ENCODE measurements at places on chromosomes 5 and 9.

DNA sequence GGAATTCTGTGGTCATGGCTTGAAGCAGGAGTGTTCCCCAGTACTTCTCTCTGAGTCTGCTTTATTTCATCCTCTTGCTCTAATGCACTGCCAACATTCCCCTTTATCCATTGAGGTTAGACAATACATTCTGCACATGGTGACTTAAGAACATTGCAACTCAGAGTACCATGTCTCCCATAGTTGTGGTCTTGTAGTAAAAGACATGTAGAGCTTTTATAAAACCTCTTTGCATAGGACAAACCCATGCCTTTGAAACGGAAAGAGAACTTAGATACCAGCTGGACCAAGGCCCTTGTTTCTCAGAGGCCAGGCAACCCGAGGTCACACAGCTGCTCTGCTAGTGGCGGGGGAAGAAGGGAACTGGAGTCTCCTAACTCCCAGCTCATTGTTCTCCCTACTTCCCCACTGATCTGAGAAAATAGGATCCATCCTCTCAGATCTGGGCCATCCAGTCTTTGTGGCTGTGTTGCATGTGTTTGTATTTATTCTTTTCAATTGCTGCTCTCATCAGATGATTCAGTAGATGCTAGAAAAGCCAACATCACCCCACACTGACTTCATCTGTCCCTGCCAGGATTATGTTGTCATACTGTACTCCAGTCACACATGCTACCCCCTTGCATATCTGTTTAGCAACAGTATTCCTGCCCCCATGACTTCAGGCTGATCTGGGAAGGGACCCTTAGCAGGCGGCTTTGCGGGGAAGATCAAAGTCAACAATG is 236.9 kb downstream of the SAXO1 start:
- no peak for DNase-seq

- peak; percentile 76 for DNase-seq
Observed at GRCh38 chr5:151255621-151256286, 2.8 kb downstream of the GM2A start.

DNA sequence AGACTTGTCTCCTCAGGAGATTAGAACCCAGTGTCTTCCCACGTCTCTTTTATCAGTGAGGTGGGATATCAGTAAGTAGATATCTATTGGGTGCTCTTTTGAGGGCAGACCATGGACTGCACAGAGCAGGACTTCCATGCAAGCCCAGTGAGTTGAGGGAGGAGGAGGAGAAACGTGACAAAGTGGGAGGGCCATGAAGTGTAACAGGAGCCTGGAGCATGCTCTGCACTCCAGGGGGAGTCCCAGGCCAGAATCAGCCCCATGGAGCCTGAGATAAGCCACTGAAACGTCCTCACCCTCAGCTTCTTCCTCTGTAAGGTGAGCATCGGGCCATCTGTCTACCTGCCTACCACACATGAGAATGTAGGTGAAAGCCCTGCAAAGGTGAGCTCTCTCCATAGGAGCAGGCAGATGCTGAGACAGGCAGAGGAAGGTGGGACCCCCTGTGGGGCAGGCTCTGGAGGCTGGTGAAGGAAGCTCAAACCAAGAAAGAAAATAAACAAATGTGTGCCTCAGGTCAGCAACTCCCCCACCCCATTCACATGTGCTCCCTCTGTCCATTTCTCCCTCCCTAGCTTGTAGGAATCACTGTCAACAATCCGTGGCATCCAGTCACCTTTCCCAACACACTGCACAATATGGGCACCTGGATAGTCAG is 87.4 kb downstream of the NRG2 start:
- no peak for DNase-seq

DNA sequence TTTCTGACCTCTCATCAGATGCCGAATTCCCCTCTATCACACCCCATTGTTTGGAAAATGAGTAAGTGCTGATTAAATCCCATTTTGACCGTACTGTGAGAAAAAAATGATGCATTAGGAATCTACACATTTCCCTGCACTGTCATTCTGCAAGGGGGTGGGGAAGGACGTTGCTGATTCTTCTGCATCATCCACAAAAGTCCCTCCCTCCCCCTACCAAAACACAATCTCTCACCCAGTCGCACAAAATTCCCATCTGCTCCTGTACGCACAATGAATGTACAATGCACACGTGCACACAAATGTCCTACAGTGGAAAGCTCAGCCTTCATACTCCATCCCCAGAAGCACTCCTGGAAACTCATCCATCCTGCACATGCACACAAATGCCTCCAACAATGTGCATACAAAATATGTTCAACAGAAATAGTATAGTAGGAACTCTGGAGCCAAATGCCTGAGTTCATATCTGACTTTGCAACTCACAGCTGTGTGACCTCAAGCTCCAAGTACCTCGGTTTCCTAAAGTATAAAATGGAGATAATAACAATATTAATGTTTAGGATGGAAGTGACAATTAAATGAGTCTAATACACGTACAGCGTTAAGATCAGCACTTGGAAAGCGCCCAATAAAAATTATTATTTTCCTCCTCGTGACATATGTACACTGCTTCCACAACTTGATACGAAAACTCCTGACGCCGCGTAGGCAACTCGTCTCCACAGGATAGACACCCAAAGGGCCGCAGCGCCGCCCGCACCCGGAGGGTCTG is 809 bp downstream of the TNIP1 start:
- DNase-seq: peak; percentile 79

GRCh38 chr5:61631438-61631941 is 299.4 kb downstream of the ZSWIM6 start:
- no peak for DNase-seq

- DNase-seq: no peak
Observed at GRCh38 chr5:121968910-121969607, 7.3 kb downstream of the SRFBP1 start.

DNA sequence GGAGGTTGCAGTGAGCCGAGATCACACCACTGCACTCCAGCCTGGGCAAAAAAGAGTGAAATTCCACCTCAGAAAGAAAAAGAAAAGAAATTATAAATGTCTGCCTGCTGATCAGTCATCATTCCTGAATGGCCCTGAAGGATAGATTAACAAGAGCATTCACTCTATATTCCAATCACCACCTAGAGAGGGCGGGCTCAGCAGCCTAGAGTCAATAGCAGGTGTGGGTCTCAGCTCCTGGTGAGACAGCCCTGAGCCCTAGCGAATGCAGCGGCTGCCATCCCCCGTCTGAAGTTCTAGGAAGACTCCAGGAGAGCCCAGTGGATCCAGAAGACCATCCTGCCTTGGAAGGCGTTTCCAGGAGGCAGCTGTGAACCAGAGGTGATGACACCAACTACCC is 12.0 kb downstream of the FBP1 start:
- no peak for DNase-seq

GRCh38 chr9:15243081-15243480 is 63.9 kb downstream of the TTC39B start:
- no peak for DNase-seq

DNA sequence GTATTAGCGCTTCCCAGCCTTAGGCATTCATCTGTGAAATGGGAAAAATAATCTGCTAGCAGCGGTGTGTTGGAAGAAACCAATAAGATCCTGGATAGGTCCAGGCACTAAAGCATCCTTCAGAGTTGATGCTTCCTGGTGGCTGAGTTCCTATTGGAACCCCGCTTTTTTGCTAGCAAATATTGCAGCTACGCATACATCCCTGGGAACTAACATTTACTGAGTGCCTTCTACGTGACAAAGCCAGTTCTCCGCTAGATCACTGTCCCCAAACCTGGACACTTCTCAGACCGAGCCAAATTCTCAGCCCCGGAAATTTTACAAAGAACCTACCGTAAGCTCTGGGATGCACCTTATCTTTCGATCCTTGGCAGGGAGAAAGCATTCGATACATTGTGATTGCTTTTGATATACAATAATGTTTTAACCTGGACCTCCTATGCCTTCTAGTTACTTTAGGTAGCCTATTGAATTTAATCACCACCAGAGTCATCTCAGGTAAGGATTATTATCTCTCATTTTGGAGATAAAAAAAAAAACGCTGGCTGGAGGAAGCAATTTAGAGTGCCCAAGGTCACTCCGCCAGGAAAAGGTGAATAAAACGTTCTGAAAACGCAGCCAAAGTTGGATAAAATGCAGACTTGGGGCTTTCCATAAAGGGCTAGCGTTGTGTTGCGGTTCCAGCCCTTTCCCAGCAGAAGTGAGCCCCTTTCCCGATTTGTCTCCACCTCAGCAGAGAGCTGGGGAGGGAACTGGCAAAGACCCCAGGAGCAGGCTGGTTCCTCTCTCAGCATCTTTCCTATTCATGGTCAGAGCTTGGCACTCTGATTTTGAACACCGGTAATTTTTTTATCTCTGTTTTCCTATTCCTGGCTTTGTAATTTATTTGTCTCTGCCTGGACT is 2.6 kb upstream of the MSX2 start:
- no peak for DNase-seq

- DNase-seq: peak; percentile 74
Observed at GRCh38 chr5:15009420-15009819, 137.8 kb upstream of the ANKH start.

- DNase-seq: no peak
Observed at GRCh38 chr5:62606878-62607277, 28.3 kb downstream of the LRRC70 start.

DNA sequence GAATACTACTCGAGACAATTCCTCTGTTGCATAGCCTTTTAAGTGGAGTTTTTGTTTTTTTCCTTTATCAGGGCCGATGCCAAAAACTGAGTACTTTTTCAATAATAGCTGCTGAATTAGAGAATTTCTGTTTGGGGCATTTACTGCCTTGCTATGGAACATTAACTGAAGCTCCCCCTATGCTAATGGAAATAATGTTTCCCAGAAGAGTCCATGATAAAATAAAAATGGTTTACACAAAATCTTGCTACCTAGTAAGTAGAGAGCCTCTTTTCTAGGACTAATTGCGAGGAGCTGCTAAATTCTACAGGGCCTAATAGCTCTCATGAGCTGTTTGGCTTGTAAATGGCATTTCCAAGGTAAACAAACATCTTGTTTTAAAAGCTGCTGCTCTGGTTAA is 128.2 kb upstream of the MYO10 start:
- no peak for DNase-seq

GRCh38 chr5:82513738-82514137 is 235.6 kb upstream of the RPS23 start:
- DNase-seq: no peak

DNA sequence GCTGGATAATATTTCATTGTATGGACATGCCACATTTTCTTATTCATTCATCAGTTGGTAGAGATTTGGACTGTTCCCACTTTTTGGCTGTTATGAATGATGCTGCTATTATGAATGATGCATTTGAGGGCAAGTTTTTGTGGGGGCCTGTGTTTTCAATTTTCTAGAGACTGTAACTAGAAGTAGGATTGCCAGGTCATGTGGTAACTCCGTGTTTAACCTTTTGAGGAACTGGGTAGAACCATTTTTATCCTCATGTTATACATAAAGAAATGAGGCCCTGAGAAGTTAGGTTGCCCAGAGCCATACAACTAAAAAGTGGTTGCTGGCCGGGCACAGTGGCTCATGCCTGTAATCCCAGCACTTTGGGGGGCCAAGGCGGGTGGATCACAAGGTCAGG is 22.4 kb upstream of the STRBP start:
- no peak for DNase-seq

DNA sequence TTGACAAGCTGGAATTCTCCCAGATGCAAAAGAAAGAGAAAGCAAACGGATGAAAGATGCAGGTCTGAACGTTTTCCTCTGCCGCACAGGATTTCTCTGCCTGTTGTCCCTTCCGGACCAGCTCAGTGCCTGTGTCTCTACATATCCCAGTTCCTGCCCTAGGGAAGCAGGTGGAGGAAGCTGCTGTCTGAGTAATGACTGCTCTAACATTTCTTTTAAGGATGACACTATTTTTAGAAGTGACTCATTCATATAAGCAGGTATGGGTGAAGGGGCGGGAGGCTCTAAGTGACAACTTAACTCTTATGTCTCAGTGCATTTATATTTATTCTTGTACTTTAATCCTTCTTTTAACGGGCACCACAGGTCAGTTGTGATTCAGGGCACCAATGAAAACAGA is 128.8 kb downstream of the SLC24A2 start:
- DNase-seq: no peak

DNA sequence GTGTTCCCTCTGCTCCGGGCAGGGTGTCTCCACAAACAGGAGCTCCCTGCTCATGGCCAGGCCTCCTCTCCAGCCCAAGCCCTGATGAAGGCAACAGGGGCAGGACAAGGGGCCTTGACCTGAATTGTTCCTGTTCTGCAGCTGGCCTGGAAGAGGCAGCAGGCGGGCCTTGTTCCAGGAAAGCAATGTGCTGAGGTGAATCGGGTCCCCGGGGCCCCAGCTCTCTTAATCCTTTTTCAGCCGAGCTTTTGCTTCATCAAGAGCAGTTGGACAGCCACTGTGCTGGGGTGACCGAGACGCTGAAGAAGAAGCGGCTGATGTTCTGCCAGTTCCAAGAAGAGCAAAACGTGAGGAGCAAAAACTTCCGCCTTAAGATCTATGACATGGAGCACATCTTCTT is 41.4 kb downstream of the CCDC180 start:
- no peak for DNase-seq

DNA sequence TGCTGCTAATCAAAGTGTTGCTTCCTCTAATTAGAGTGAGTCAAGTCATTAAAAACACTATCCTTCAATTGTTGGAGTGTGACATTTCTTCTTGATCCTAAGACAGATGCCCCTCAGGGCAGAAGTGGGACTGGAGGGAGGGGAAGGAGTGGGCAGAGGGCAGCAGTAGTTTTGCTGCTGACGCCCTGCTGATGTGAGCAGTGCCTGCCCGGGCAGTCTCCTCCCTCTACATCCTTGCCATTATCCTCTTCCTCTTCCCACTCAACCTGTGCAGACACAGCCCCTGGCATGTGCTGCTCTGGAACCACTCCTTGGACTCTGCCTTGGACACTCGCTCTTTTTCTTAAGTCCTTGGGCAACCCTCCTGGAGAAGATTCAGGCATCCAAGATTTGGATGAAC is 232.5 kb downstream of the HSPA4 start:
- no peak for DNase-seq

DNA sequence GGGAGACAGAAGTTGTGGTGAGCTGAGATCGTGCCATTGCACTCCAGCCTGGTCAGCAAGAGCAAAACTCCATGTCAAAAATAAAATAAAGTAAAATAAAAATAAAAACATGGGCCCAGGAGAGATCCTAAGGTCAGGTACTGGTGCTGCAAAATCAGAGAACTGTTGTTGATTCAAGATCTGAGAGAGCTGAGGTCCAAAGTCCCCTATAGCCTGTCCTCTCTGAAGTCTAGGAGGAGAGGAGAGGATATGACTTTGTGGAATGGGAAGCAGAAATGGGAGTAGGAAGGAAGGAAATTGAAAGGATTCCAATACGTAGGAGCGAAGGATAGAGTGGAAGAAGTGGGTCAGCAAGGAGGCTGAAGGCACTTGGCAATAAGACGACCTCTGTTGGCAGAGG is 4.6 kb upstream of the OR1L4 start:
- no peak for DNase-seq

DNA sequence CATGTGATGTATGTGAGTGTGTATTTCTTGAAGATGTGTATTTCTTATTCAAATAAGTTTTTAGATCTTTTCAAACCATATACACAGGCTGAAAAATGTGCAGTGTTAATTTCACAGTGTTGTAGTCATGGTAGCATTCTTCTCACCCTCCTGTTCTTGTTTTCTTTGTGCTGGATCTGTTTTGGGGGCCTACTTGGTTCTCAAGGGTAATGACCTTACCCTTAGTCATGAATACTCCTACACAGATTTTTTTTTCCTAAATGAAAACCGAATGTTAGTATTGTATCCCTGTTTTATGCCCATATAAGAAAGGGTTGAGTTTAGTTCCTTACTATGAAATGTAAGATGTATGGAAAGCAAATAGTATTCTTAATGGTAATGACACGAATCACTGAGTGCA is 88.0 kb downstream of the SLC44A1 start:
- DNase-seq: no peak

- peak; percentile 52 for DNase-seq
Observed at GRCh38 chr5:147578228-147579024, 68.6 kb upstream of the DPYSL3 start.
